ENCODE measurements at places on chromosomes 7 and 10.

DNA sequence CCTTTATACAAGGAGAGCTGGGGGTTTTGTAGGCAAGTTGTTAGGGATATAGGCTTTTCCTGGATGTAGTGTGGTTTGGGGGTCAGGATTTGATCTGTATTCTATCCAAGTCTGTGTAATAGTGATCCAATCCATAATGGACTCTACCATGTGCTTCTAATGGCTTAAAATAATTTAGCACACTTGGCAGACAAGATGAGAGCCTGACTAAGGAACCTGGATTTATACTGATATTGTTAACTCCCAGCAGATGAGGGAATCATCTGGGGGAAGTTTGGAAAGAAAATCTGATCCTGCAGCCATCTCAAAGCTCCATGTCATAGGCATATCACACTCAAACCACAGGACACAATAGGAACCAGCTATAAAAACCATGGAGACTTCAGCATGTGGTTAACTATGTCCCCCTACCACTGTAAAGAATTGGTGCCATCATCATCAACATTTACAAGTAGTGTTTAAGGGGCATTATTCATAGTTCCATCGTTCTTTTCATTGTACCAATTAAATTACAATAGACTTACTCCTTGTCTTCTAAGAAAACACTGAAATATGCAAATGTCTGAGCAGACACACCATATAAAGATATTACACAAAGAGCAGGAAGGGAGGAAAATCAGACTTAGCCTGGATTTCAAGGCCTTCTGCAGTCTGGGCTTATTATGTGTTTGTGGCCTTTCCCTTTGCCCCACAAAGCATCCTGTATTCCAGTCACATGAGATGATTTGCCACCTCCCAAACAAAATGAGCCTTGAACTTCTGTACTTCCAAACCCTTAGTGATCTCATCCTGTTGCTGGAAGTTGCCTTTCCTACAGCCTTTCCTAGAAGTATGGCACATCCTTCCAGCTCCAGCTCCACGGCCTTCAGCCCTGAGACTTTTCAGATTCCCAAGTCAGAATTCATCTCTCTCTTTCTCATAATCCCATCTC is 22.5 kb upstream of the HPS1 start:
- DNase-seq, result no peak

GRCh38 chr10:120735773-120736371 is 115.3 kb upstream of the WDR11 start:
- DNase-seq, result no peak

DNA sequence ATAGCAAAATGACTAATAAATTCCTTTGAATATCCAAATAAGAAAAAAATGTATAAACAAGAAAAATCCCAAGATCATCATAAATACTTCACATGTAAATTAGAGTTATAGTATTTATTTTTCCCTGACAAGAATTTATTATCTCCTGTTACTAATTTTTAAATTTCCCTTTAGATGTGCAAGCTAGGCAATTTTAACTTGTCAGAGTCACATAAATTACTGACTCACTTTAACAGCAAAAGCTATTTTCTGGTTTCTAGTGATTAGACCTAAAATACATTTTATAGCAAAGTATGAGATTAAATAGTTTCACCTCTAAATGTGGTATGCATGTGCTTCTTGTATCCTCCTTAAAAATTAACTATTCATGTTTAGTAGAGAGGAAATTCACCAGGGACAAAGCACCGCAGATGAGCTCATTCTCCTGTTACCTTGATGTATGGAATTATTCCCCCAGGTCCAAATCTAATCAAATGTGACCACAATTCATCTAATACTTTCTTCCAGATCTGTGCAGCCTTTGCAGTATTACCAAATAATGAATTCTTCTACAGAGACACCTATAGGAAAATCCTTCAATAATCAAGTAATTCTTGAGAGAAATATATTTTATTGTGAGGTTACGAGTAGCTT is 621.2 kb downstream of the DNAJB9 start:
- no peak for DNase-seq

DNA sequence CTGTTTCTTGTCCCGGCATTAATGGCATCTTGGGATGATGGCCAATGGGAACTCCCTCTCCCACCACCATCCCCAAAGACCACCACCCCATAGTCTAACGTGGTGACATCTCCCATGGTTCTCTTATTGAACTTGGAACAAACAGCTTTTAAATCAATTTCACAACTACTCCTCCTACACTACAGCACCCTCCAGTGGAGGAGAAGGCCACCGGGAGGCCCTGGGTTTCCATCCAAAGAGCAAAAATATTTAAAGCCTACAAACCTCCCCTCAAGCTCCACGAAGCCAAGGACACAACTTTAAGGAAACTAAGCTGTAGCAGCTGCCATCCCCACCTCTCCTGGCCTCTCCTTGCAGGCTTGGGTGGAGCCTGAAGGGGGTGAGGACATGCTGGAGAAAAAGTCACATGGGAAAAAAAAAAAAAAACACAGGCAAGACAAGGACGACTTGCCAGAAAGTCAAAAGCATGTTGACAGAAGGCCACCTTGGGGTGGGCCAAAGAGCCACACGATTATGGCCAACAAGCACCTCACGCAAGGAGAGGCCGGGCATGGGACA is 94.0 kb upstream of the LANCL2 start:
- DNase-seq, result no peak

- no peak for DNase-seq
These were observed 109.2 kb upstream of the AGK start for GRCh38 chr7:141441837-141442627.

DNA sequence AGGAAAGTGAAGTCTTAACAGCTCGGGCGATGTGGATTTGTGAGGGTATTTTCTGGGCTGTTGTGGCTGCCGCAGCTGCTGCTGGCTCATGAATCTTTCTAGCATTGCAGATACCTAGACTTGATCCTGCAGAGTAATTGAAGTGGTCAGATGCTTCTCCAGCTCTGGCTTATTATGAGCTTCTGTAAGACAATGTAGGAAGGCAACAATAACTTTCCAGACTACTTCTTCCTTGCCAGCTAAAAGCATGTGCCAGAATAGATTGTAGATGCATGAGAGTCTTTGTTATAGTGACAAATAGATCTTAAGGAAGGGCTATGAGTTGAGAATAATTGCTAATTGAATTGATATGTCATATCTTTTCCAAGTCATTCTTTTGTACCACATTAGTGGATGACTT is 461.4 kb upstream of the POT1 start:
- DNase-seq, result no peak

DNA sequence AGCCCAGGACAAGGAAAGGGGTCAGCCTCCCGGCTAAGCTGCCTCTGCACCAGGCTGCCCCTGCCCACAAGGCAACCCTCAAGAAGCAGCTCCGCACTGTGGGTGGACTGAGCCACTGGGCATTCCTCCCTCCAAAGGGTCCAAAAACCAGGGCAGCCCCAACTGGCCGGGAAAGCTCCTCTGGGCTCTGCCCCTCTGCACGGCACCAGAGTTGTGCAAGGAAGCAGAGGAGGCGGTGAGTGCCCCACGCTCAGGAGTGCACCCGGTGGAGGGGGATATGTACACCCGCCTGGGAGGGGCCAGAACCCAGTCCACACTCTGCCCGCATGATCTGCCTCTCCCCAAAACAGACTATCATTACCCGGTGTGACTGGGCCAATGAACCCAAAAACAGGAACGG is 43.8 kb downstream of the PTPRN2 start:
- no peak for DNase-seq

DNA sequence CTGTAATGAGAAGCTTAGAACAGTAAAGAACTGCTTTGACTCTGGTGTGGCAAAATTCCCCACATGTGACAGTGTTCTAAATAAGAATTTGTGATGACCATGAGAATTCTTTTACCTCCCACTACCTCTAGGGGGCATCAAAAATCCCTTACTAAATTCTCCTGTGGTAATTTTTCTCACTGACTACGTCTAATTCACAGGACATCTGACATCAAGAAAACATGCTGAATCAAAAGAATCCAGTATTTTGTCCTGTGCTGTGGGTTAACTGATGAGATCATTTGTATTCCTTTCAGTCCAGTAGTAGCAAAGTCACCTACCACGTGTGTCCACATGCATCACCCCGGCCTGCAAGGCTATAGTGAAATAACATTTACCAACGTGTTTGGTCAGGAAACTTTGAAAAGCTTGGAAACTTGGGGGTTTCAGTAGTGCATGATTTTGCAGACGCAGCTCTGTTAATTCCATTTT is 103.8 kb downstream of the ATE1 start:
- DNase-seq, result no peak

- DNase-seq, result no peak
These were observed 271.2 kb upstream of the IGFBP3 start for GRCh38 chr7:46192271-46192670.

GRCh38 chr7:18570441-18570840 is 74.9 kb downstream of the HDAC9 start:
- DNase-seq, result no peak

GRCh38 chr7:115340828-115341227 is 418.9 kb downstream of the MDFIC start:
- no peak for DNase-seq

- no peak for DNase-seq
These were observed 109.6 kb upstream of the MTPN start for GRCh38 chr7:136086712-136087111.

- DNase-seq, result no peak
These were observed 178.2 kb downstream of the SLC25A13 start for GRCh38 chr7:96143495-96144259.

- DNase-seq, result no peak
These were observed 4.6 kb upstream of the MYH16 start for GRCh38 chr7:99267841-99268576.

DNA sequence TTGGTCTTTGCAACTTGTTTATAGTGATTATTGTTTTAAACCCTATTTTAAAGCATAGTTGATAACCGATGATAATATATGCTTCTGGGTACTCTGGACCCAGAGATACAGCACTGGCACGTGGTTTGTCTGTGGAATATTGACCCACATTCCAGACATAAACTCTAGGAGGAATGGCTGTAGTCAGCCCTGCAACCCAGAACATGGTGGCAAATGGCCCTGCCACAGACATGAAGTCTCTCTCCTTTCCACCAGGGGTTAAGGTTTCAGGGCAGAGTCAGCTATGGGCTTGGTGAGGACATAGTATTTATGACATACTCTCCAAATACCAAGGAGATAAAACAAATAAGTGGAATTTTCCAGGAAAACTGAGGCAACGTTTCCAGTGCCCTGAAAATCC is 83.6 kb downstream of the NAMPT start:
- DNase-seq, result no peak

All from activated T-helper 1 cell treated with anti-CD3 and anti-CD28 coated beads, Interleukin-2, amount 50 U/mL, for 16 hours (primary cell).